ENCODE measurements at places on chromosomes 11 and 22.
A peak's percentile ranks its signal among the peaks of the same experiment; 100 is the strongest.

DNA sequence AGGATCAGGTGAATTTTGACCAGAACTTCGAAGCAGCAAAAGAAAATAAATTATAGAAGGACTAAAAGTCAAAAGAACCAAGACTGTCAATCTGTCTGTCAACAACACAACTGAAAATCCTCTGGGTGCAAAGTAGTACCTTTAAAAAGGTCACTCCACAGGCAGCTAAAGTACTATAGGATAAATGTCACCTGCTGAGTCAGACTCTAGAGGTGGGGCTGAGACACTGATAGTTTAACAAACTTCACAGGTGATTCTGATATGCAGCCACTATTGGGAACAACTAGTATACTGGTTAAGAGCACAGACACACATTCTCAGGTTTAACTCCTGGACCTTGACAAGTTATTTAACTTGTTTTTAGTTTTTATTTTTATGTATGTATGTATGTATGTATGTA is 107.3 kb downstream of the FCHSD2 start:
- DNase-seq: no peak

GRCh38 chr22:45891996-45892621 is 84.9 kb downstream of the WNT7B start:
- DNase-seq: no peak

- no peak for DNase-seq
Observed at GRCh38 chr11:47171856-47172255, 4.8 kb downstream of the ARFGAP2 start.

- no peak for DNase-seq
Observed at GRCh38 chr11:47324520-47324919, 28.0 kb downstream of the MYBPC3 start.

GRCh38 chr11:70729949-70730348 is 331.6 kb downstream of the CTTN start:
- no peak for DNase-seq

DNA sequence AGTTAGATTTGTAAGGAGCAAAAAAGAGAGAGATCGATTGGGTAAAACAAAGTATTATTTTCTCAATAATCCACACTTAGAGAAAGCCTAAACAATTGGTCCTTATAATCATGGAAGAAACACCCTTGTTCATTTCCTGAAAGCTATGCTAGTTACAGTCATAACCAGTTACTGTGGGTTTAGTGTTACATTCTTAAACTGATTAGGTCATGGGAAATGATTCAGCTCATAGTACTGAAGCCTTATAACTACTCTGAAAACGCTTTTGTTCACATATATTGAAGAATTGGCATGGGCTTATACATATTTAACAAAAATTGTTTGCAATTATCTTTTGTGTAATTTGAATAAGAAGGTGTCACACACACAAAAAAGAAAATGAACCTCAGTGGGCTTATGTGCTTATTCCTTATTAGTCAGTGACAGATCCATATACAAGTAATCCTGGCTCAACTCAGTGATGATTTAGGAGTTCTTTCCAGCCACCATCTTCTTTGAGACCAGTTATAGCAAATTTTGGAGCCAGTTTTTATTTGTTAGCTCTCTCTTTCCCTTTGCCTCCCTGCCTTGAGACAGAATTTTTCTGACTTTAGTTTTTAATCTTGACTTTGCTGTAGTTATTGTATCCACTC is 198.5 kb upstream of the CTSC start:
- DNase-seq: no peak

DNA sequence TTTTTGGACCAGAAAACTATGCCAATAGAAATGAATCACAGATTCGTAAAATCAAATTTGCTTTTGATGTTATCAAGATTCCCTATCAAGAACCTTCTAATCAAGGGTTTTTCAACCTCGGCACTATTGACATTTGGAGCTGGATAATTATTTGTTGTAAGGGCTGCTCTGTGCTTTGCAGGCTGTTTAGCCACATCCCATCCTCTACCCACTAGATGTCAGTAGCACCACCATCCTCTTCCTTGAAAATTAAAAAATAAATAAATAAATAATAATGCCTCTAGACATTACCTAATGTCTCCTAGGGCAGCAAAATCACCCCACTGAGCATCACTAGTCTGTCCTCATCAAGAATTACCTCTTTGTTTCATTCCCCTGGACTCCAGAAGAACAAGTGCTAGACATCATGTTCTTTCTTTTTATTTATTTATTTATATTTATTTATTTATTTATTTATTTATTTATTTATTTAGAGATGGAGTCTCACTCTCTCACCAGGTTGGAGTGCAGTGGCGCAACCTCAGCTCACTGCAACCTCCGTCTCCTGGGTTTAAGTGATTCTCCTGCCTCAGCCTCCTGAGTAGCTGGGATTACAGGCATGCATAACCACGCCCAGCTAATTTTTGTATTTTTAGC is 744.7 kb downstream of the KCNA4 start:
- DNase-seq: no peak

- no peak for DNase-seq
Observed at GRCh38 chr11:2653930-2654739, 45.7 kb downstream of the KCNQ1OT1 start.

DNA sequence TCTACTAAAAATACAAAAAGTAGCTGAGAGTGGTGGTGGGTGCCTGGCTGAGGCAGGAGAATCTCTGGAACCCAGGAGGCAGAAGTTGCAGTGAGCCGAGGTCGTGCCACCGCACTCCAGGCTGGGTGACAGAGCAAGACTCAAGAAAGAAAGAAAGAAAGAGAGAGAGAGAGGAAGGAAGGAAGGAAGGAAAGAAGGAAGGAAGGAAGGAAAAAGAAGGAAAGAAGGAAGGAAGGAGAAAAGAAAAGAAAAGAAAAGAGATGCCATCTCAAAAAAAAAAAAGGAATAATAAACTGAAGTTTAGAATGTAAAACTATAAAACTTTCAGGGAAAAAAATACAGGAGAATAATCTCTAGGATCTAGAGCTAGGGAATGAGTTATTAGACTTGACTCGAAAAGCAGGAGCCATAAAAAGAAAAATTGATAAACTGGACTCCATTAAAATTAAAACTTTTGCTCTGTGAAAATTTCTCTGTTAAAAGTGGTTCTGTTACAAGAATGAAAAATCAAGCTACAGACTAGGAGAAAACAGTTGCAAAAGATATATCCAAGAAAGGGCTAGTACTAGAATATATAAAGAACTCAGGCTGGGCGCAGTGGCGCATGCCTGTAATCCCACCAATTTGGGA is 13.4 kb upstream of the SEPTIN5 start:
- no peak for DNase-seq

DNA sequence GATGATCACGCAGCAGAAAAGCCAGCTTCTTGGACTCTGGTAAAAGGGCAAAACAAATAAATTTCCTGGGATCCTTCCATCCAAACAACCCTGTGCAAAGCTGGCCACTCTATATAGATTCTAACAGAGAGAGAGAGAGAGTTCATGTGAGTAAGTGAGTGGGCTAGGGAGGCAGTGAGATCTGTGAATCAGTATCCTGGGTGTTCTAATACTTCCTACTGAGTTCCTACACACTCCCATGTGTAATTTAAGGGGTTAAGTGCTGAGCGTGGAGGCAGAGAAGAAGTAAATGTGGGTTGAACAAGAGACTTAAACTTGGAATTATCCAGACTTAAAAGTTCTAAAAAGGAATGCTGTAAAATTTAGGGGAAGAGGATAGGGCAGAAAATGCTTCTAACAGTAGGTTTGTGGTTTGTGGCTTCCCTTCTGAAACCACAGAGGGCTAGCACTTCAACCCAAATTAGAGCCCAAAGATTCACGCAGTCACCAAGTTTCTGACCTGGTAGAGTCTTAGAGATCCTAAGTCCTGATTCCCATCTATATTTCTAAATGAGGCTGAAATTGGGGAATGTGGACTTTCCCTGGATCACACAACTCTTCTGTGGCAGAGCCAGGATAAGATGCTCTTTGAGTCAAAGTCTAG is 413.9 kb downstream of the TENM4 start:
- DNase-seq: no peak

- peak; percentile 37 for DNase-seq
Observed at GRCh38 chr11:35163702-35164496, 24.9 kb downstream of the CD44 start.

DNA sequence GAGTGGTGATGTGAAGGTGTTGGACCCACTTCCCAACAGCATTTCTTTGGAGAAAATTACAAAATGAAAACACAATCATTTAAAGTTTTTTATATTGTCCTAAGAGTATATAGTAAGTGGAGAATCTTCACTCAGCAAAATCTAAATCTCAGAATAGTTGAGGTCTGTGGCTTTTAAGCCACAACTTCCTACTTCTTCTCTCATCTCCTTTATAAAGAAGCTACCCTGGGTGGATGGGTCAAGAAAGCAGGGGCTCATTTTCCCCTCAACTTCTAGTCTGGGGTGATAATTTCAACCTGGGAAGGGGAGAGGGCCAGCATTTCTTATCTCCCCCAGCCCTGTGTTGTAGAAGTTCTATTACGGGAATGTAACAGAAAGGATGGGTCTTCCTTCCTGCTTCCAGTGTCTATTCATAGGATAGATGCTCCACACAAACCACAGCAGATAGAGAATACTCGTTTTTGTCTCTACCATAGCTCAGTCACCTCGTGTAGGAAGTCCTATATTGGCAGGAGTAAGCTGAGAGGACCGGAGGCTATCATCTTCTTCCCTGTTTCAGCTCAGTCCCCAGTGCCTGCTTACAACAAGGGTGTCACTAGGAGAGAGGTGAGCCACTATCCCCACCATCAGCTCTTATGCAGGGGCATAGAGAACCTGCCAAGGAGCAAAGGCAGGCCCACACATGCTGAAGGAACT is 341.5 kb downstream of the CASP12 start:
- no peak for DNase-seq

GRCh38 chr11:118924591-118925585 is 838 bp downstream of the BCL9L start:
- DNase-seq: peak; percentile 53

GRCh38 chr11:24925091-24925490 is 428.2 kb downstream of the LUZP2 start:
- DNase-seq: no peak

All from stimulated activated CD4-positive, alpha-beta T cell treated with anti-CD3 and anti-CD28 coated beads, Interleukin-4, amount 100 ng/mL, for 1 hour (primary cell).